ENCODE measurements at places on chromosomes 11 and 22.

DNA sequence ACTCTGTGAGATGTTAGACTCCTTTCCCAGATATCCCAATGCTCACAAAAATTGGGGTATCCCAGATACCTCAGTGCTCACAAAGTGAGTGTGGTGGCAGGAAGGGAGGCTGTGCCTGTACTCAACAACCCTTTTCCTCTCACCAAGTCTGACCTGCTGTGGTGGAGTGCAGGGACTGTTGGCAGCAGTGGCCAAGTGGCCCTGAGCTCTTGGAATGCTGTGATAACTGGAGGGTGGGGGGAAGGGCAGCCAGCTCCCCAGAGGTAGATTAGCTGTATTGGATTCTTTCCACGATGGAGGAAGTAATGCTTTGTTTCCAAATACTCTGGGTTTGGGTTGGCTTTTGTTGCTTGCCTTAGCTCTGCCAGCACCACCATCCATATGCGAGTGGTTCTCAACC, 46.0 kb upstream of the OR9Q1 start:
- H3K36me3 ChIP-seq: no peaks in the 10 kb centered on the region
- no peak for DNase-seq
- H3K27ac ChIP-seq: no peak overlapping the region
- no peak overlapping the region for H3K4me3 ChIP-seq
- H3K27me3 ChIP-seq: no peaks in the 10 kb centered on the region

- no peak for DNase-seq
- H3K4me1 ChIP-seq: no peaks in the 10 kb centered on the region
- H3K36me3 ChIP-seq: no peaks in the 10 kb centered on the region
Observed at GRCh38 chr11:46982797-46983452, 46.4 kb downstream of the CSTPP1 start.

DNA sequence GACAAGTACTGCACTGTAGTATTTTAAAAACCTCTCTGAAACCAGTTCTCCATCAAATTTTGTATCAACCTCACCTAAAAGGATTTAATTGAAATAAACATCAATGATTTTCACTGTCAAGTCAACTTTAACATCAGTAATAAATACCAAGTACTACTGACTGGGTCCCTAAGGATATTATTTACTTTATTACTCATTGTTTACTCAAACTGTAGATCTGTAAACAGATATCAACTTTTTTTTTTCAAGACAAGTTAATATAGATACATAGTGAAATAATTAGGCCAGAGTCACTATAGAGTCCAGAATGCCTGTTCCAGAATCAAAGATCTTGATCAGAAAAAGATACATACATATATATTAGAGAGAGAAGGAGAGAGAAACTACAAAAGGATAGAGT, 1.6 kb downstream of the RNF141 start:
- H3K4me3 ChIP-seq: no peak overlapping the region
- no peaks in the 10 kb centered on the region for H3K36me3 ChIP-seq
- H3K4me1 ChIP-seq: peaks cover 18% of the 10 kb centered on the region
- no peak overlapping the region for H3K27ac ChIP-seq
- H3K27me3 ChIP-seq: no peaks in the 10 kb centered on the region

DNA sequence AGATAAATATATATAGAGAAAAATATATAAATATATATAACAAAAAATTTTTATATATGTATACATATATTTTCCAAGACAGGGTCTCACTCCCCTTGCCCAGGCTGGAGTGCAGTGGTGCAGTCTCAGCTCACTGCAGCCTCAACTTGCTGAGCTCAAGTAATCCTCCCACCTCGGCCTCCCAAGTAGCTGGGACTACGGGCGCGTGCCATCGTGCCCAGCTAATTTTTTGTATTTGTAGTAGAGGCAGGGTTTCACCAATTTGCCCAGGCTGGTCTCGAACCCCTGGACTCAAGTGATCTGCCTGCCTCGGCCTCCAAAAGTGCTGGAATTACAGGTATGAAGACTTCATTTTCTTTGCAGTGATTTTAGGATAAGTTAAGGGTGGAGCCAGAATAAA, 38.9 kb upstream of the SEPTIN5 start:
- H3K27me3 ChIP-seq: no peaks in the 10 kb centered on the region
- no peaks in the 10 kb centered on the region for H3K4me1 ChIP-seq
- no peak overlapping the region for H3K4me3 ChIP-seq
- H3K36me3 ChIP-seq: no peaks in the 10 kb centered on the region
- no peak for DNase-seq

GRCh38 chr11:88266919-88267318, 70.6 kb downstream of the CTSC start:
- no peaks in the 10 kb centered on the region for H3K4me1 ChIP-seq
- DNase-seq: no peak
- no peaks in the 10 kb centered on the region for H3K36me3 ChIP-seq
- H3K27me3 ChIP-seq: no peaks in the 10 kb centered on the region

DNA sequence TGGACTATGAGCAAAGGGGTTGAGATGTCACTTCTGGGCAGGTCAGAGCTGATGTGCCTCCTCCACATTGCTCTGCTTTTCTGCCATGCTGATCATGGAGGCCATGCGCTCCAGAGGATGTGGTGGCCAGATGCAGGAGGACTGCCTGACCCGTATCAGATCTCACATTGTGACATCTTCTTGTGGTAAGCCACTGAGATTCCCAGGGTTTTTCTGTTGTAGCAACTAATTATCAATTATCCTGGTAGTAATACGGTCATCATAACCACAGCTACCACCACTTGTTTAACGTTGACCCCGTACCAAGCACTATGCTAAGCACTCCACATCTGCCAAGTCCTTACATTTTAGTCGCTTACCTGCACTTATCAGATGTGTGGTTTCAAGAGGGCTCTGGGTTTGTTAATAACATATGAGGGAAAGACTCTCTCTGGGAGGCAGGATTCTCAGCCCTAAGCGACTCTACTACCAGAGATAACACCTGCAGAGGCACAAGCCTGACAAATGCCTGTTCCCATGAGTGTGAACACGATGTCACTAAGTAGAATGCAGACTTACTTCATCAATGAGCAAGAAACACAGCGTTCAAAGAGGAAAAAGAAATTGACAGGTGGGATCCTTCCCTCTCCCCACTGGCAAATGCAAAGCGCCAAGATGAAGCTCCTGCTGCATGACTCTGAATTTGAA, 63.6 kb upstream of the TIMP3 start:
- H3K36me3 ChIP-seq: no peaks in the 10 kb centered on the region
- no peaks in the 10 kb centered on the region for H3K27me3 ChIP-seq
- H3K4me1 ChIP-seq: peaks cover 4% of the 10 kb centered on the region
- no peak overlapping the region for H3K4me3 ChIP-seq
- no peak overlapping the region for H3K27ac ChIP-seq
- no peak for DNase-seq

- no peak for DNase-seq
- no peaks in the 10 kb centered on the region for H3K27me3 ChIP-seq
- H3K4me1 ChIP-seq: no peaks in the 10 kb centered on the region
- no peaks in the 10 kb centered on the region for H3K36me3 ChIP-seq
Observed at GRCh38 chr11:72525466-72525865, 91.1 kb upstream of the CLPB start.

GRCh38 chr11:9095421-9095820, 4.0 kb upstream of the SCUBE2 start:
- no peak overlapping the region for H3K4me3 ChIP-seq
- no peak for DNase-seq
- peaks cover 4% of the 10 kb centered on the region for H3K4me1 ChIP-seq
- H3K27me3 ChIP-seq: no peaks in the 10 kb centered on the region
- no peak overlapping the region for H3K27ac ChIP-seq

- DNase-seq: no peak
- H3K4me1 ChIP-seq: no peaks in the 10 kb centered on the region
Observed at GRCh38 chr11:118417801-118418200, 16.4 kb downstream of the ATP5MG start.

DNA sequence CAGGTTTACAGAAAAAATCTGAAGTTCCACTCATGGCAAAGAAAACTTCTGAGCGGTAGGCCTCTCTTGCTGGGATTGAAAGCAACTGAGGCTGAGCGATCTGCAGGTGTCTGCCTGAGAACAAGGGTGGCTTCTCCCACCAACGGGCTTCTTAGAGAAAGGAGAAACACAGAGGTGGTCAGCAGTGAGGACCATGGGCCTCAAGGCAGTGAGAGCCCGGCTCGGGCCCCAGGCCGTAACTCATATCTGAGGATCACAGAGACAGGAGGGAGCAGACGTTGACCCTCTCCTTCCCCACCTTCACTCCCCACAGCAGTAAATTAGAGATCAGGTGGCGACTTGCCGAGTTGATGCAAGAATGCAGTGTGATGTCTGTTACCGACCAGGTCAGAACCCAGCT, 50.9 kb upstream of the RTL6 start:
- peaks cover 18% of the 10 kb centered on the region for H3K4me1 ChIP-seq
- no peak overlapping the region for H3K4me3 ChIP-seq
- no peaks in the 10 kb centered on the region for H3K36me3 ChIP-seq
- DNase-seq: no peak

- no peak for DNase-seq
- H3K4me1 ChIP-seq: peaks cover 15% of the 10 kb centered on the region
- no peaks in the 10 kb centered on the region for H3K27me3 ChIP-seq
- H3K27ac ChIP-seq: no peak overlapping the region
- H3K4me3 ChIP-seq: no peak overlapping the region
Observed at GRCh38 chr11:72787216-72788104, 6.4 kb downstream of the STARD10 start.

Measured in vagina (tissue), 2 donors.